ENCODE measurements at places on chromosomes 3 and 15.

DNA sequence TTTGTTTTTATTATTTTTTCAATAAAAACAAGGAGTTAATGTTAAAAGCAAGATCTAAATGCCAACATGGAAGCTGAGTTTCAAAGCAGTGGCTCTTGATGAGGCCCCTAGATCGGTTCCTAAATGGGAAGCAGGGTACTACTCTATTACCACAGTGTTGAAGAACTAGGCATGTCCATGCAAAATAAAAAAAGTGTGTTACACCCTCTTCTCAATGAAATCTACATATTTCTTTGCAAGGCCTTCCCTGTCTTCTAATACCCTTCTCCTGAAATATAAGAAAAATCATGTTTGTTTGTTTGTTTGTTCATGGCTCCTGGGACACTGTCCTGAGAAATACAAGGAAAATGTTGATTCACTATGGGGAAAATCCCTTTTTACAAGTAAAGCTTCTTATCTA lies 12.2 kb upstream of the SLC25A36 start:
- DNase-seq = no peak

DNA sequence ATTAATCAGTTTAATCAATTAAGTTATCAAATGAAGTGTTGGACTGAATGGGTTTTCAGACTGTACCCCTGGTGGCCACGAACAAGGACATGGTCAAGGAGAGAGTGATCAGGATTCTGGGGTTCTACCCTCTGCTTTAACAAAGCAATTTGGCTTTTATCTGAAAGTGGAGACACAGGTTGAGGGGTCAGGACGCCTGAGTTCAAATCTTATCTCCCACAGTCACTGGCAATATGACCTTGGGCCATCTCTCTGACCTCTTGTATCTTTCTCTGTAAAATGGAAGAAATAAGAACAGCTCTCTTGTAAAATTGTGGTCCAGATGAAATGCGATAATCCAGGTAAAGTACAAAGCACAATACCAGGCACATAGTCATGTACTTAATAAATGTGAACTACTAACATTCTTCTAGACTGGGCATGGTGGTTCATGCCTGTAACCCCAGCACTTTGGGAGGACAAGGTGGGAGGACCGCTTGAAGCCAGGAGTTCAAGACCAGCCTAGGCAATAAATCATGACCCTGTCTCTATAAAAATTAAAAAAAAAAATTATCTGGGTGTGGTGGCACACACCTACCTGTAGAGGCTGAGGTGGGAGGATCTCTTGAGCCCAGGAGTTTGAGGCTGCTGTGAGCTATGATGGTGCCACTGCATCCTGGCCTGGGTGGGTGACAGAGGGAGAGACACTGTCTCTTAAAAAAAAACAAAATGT lies 48.6 kb upstream of the ARL8B start:
- no peak for DNase-seq

GRCh38 chr15:32652178-32652577 lies 10.7 kb downstream of the SCG5 start:
- DNase-seq = no peak

GRCh38 chr15:77185242-77185785 lies 114.4 kb upstream of the TSPAN3 start:
- DNase-seq = no peak

GRCh38 chr3:192860454-192860853 lies 57.2 kb downstream of the MB21D2 start:
- no peak for DNase-seq

DNA sequence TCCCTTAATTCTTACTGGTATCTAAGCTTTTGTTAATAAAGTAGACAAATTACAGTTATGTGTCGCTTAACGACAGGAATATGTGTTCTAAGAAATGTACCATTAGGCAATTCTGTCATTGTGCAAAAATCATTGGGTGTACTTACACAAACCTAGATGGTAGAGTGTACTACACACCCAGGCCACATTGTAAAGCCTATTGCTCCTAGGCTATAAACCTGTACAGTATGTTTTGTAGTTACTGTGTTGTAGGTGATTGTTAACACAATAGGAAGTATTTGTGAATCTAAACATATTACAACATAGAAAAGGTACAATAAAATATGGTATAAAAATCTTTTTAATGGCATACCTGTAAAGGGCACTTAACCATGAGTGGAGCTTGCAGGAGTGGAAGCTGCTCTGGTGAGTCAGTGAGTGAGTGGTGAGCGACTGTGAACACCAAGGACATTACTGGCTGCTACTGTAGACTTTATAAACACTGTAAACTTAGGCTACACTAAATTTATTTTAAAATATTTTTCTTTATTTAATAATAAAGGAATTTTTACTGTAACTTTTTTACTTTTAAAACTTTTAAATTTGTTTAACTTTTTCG lies 47.4 kb downstream of the FSIP1 start:
- DNase-seq = no peak

DNA sequence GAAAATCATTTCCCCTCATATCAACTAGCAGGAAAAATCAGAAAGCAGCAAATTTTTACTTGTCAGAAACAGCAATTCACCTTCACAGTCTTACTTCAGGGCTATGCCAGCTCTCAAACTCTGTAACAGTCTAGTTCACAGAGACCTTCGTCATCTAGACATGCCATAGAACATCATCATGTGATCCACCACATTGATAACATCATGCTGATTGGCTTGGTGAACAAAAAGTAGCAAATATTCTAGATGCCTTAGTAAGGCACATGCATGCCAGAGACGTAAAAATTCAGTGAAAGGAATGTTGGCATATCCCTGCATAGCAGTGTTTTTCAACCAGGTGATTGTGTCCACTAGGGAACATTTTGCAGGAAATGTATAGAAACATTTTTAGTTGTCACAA lies 8.6 kb upstream of the SCAPER start:
- no peak for DNase-seq

DNA sequence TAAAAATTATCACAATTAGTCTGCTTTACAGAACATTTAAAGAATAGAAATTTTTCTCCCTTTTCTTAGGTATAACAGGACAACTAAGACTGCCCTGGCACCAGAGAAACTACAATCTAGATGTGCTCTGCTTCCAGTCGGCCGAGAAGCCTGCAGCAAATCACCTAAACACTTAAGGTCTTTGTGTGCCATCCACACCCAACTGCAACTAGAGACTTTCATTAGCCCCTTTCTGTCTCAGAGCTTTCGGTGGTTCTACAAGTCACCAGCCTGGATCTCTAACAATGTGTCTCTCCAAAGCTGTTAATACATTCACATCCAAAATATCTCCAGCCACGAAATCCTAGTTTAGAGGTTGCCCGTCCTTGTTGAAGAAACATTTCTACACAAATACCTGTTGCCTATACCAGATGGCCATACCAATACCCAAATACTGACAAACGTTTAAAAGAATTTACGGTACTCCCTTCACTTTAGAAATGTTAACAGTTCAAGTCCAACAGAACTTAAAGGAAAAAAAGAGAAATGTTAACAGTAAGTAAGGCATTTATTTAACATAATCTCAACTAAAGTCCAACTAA lies 6.7 kb downstream of the PRC1 start:
- no peak for DNase-seq

GRCh38 chr3:142027735-142028134 lies 121.6 kb downstream of the TFDP2 start:
- no peak for DNase-seq

DNA sequence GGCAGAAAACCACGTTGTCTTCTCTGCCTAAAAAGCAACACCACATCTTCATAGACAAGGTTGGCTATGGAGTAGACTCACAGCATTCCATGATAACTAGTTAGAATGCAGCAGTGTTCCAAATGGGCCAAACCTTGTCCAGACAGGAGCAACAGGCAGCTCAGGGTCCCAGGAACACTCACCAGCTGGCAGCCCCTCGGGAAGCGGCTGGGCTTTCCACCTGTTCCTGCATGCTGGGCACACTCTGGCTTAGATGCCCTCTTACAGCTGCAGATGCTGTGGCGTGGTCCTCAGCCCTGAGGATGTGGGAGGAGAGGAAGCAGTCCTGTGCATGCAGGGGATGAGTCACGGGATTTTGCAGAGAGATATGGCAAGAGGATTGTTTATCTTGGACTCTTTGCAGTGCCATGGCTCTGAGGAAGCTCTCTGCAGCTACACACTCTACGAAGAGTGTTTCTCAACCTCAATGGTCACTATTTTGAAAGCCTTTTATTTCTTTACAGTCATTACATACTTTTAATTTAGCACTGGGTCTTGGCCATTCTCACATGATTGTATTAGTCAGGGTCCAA lies 11.3 kb downstream of the NRROS start:
- no peak for DNase-seq

DNA sequence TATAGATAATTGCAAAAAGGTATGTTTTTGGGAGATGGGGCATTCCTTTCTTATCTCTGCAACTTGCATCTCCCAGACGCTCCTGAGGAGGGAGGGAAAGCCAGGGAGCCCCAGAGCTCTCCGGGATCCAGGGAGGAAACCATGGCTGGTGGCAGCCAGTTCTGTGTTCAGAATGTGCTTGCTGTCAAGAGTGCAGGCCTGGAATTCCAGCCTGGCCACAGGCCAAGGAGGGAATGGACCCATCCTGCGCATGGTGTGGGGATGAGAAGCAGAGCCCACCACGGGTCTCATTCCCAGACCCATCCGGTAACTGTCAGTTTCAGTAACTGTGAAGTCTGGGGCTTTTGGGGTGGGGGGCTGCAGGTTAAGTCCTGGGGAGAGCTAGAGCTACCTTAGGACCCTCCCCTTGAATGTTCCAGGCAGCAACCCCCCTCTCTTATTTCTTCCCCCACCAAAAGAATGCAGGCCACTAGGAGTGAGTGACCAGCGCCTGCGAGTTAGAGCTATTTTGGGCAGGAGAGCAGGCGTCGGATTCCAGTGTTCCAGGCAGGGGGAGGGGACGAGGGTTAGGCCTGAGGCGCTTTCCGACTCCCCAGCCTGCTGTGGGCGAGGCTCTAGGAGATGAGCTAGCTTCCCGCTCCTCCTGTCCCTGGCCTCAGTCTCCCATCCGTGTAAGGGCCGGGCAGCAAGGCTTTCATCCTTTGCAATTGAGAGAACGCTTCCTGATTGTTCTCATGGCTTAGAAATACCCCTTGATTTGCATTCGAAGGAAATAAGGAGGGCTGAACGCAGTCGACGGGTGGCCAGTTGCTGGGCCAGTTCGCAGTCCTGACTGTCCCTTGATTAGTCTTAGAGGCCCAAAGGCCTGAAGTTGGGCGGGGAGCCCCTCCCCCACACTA lies 781 bp upstream of the DAG1 start:
- DNase-seq = peak; percentile 58

DNA sequence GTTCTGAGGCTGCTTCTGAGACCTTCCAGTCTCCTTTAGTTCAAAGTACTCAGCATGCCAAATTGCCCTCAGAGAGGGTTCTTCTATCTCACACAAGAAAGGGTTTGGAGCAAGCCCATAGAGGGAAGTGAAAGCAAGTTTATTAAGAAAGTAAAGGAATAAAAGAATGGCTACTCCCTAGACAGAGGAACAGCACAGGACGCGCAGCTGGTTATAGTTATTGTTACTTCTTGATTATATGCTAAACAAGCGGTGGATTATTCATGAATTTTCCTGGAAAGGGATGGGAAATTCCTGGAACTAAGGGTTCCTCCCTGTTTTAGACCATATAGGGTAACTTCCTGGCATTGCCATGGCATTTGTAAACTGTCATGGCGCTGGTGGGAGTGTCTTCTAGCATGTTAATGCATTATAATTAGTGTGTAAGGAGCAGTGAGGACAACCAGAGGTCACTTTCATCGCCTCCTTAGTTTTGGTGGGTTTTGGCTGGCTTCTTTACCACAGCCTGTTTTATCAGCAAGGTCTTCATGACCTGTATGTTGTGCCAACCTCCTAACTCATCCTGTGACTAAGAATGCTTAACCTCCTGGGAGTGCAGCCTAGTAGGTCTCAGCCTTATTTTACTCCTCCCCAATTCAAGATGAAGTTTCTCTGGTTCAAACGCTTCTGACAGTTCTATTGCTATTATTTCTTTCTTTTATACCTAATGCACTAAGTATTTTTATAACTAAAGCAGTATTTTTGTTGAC lies 26.3 kb downstream of the SCN11A start:
- DNase-seq = no peak
